ENCODE measurements at places on chromosomes 16 and 17.

DNA sequence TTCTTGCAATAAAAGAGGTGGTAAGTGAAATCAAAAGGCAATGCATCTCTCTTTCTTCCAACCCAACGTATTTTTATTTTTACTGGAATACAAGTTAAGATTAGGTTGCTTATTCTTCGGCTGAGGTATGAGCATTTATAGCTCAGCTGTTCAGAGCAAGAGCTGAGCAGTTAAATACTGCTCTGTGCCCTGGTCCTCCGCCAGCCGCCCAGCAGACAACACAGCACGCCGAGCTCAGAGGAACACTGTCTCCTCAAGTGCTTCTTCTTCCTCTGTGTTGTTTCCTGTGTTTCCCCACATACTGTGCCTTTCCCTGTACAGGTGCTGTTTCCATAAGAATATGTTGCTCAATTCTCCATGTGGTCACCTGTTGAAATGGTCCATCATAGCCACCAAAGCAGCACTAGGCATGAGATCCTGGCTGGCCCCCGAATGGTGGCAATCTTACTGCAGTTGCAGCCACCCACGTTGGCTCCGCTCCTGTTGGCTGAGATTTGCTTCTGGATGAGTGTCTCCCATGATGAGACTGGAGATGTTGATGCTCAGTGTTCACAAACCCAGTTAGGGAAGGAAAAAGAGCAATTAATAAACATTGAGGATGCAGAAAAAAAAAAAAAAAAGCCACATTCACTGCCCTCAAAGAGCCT is 515.3 kb downstream of the GRIN2A start:
- DNase-seq: no peak
- H3K4me1 ChIP-seq: peaks cover 11% of the 10 kb centered on the region
- H3K36me3 ChIP-seq: no peaks in the 10 kb centered on the region
- peaks cover 17% of the 10 kb centered on the region for H3K27me3 ChIP-seq

GRCh38 chr16:75262104-75262799 is 10.8 kb upstream of the BCAR1 start:
- no peaks in the 10 kb centered on the region for H3K36me3 ChIP-seq
- no peak for DNase-seq
- peaks cover 70% of the 10 kb centered on the region for H3K4me1 ChIP-seq
- peak overlapping the region; percentile 88 for H3K27ac ChIP-seq

- no peaks in the 10 kb centered on the region for H3K36me3 ChIP-seq
- peaks cover 25% of the 10 kb centered on the region for H3K27me3 ChIP-seq
- H3K4me3 ChIP-seq: no peak overlapping the region
- H3K4me1 ChIP-seq: peaks cover 27% of the 10 kb centered on the region
- DNase-seq: no peak
Measured at GRCh38 chr17:8806253-8806925, 7.2 kb upstream of the MFSD6L start.

- H3K4me3 ChIP-seq: no peak overlapping the region
- H3K36me3 ChIP-seq: no peaks in the 10 kb centered on the region
- peaks cover 12% of the 10 kb centered on the region for H3K27me3 ChIP-seq
- DNase-seq: no peak
- H3K27ac ChIP-seq: no peak overlapping the region
Measured at GRCh38 chr16:76946879-76947278, 244.1 kb upstream of the MON1B start.

DNA sequence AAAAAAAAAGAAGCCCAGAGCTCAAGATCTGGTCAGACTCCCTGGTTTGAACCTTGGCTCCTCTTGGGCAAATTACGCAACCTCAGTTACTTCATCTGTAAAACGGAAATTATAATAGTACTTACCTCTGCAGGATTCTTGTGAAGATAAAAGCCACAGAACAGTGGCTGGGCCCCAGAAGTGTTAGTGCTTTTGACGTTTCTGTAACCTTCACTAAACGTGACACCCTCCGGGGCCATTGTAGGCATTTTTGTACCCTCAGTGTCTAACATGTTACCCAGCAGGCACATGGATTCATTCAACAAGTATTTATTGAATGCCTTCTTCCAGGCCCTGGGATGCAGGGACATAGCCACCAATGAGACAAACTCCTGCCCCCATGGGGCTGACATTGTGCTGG is 58.0 kb downstream of the PITPNC1 start:
- H3K27ac ChIP-seq: no peak overlapping the region
- no peak for DNase-seq
- H3K4me1 ChIP-seq: peaks cover 7% of the 10 kb centered on the region
- H3K27me3 ChIP-seq: peaks cover 3% of the 10 kb centered on the region

GRCh38 chr16:68264128-68265077 is at the start of gene SLC7A6:
TSS of gene SLC7A6 (plus strand) at chr16:68264526. CDS start at chr16:68274727, 10,201 bp downstream.
- DNase-seq: peak; percentile 89
- H3K4me1 ChIP-seq: peaks cover 53% of the 10 kb centered on the region
- H3K36me3 ChIP-seq: no peaks in the 10 kb centered on the region

- no peaks in the 10 kb centered on the region for H3K27me3 ChIP-seq
- peaks cover 8% of the 10 kb centered on the region for H3K36me3 ChIP-seq
- peaks cover 3% of the 10 kb centered on the region for H3K4me1 ChIP-seq
- DNase-seq: no peak
- peak overlapping the region; percentile 87 for H3K4me3 ChIP-seq
Measured at GRCh38 chr16:787321-787966, 737 bp downstream of the RPUSD1 start.

- no peaks in the 10 kb centered on the region for H3K27me3 ChIP-seq
- H3K4me1 ChIP-seq: peaks cover 29% of the 10 kb centered on the region
- H3K4me3 ChIP-seq: no peak overlapping the region
Measured at GRCh38 chr17:4341616-4341977, 24.9 kb downstream of the UBE2G1 start.

GRCh38 chr17:76789235-76789788 is 51.4 kb downstream of the MFSD11 start:
- peaks cover 34% of the 10 kb centered on the region for H3K4me1 ChIP-seq
- peaks cover 2% of the 10 kb centered on the region for H3K27me3 ChIP-seq

- peaks cover 60% of the 10 kb centered on the region for H3K4me1 ChIP-seq
- H3K27ac ChIP-seq: peak overlapping the region; percentile 20
- peaks cover 9% of the 10 kb centered on the region for H3K36me3 ChIP-seq
- H3K27me3 ChIP-seq: peaks cover 7% of the 10 kb centered on the region
- no peak for DNase-seq
- no peak overlapping the region for H3K4me3 ChIP-seq
Measured at GRCh38 chr16:78306361-78306760, 206.9 kb downstream of the WWOX start.

DNA sequence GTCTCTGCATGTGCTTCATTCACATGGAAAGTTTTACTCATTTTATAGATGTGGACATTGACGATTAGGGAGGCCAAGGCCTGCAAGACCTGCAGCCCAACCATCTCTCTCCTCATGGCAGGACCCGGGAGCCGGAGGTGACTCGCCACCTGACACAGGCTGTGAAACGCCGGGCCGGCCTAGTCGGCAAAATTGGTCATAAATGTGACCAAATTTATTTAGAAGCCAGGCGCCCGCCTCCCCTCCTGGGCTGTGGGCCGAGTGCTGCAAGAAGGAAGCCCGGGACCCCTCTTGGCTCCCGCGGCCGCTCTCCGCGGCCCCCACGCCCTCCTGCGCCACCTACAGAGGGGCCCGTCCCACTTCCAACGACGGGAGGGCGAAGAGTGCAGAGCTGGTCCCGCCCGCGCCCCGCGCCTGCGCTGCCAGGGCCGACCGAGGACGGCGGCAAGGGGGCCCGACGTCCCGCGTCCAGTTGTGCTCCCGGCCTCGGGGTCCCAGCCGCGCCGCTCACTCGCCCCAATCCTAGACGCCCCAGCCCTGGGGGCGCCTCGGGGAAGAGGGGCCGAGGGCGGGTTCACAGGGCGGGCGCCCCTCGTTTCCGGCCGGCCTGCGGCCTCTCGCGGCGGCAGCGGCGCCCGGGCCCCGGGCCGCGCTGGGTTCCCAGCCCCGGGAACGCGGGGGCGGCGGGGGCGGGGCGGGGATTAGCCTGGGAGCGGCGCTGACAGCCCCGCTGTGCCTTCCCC is 47.5 kb downstream of the WNT3 start:
- H3K27me3 ChIP-seq: peaks cover 39% of the 10 kb centered on the region
- H3K4me3 ChIP-seq: peak overlapping the region; percentile 78
- peaks cover 14% of the 10 kb centered on the region for H3K36me3 ChIP-seq
- H3K4me1 ChIP-seq: peaks cover 12% of the 10 kb centered on the region

GRCh38 chr16:63512910-63513309 is 1476.7 kb upstream of the CDH8 start:
- no peak overlapping the region for H3K27ac ChIP-seq
- H3K36me3 ChIP-seq: no peaks in the 10 kb centered on the region
- H3K4me3 ChIP-seq: no peak overlapping the region
- no peaks in the 10 kb centered on the region for H3K27me3 ChIP-seq

DNA sequence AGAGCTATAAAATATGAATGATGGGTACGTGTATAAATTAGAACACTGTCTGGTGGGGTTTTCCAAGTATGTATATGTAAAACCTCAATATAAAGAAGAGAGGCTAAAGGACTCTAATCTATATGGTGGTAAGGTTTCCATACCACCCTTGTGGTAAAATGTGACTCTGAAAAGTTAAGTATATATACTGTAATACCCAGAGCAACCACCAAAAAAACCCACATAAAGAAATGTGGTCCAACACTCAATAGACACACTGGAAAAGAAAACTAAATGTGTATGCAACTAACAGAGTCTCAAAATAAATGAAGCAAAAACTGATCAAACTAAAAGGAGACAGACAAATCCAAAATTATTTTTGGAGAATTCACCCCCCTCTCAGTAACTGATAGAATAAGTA is 72.2 kb downstream of the XPO6 start:
- H3K4me1 ChIP-seq: peaks cover 15% of the 10 kb centered on the region
- peaks cover 47% of the 10 kb centered on the region for H3K36me3 ChIP-seq
- no peak overlapping the region for H3K4me3 ChIP-seq
- no peak for DNase-seq
- peaks cover 2% of the 10 kb centered on the region for H3K27me3 ChIP-seq

DNA sequence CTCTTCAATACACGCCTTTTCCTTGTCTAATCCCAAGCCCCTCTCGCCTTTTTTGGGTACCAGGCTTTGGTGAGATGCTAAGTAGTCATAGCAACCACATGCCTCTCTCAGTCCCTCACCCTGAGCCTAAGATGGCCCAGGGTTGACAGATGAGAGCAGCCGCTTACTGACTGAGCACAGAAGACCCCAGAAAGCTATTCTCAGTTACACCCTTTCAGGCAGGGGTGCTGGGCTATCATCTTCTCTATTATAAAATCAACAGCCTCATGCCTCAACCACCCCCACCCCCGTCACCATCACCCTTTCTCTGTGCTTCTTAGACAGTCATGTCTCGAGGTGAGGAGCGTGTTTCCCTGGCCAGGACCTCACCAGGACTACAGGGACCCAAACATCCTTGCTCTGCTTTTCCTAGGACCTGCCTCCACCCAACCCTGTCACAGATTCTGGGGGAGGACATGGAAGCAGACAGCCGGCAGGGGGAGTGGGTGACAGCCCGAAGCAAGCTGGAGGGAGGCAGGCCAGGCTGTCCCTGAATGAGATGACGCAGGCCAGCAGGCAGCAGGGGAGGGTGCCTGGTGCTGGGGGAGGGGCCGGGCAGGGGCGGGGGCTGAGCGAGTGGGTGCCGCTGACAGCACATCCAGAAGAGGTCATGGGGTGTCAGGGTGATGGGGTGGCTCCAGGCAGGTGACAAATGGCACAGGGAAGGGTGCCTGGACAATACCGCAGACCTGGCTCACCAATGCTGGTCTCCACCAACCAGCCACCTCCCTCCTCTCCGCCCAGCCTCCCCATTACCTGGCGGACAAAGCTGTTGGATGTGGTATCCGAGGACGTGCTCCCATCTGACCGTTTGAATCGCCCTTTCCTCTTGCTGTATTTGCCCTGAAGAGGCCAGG is 3.1 kb downstream of the CACNB1 start:
- H3K27ac ChIP-seq: peak overlapping the region; percentile 67
- peaks cover 63% of the 10 kb centered on the region for H3K4me1 ChIP-seq
- peaks cover 4% of the 10 kb centered on the region for H3K27me3 ChIP-seq
- DNase-seq: peak; percentile 78

- no peaks in the 10 kb centered on the region for H3K36me3 ChIP-seq
- peaks cover 4% of the 10 kb centered on the region for H3K27me3 ChIP-seq
- DNase-seq: no peak
- peaks cover 18% of the 10 kb centered on the region for H3K4me1 ChIP-seq
- no peak overlapping the region for H3K27ac ChIP-seq
Measured at GRCh38 chr16:48503336-48503735, 106.6 kb downstream of the N4BP1 start.

DNA sequence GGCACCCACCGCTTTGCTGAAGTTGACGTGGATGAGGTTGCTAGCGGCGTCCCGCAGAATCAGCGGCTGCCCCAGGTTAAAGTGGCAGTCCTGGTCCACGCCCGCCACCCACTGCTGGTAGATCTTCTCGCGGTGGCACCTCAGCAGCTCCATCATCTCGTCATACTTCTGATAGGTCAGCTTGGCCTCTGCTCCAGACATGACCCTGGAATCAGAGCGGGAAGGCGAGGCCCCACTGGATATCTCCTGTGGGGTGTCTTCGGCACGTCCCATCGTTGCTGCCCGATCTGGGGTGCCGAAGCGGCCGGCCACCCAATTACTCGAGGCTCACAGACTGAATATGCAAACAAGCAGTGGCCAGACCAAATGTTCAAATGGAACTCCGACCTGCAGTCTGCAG is 16.5 kb downstream of the DNAH17 start:
- no peak overlapping the region for H3K27ac ChIP-seq
- no peaks in the 10 kb centered on the region for H3K36me3 ChIP-seq
- peaks cover 28% of the 10 kb centered on the region for H3K27me3 ChIP-seq
- no peak overlapping the region for H3K4me3 ChIP-seq
- no peak for DNase-seq
- no peaks in the 10 kb centered on the region for H3K4me1 ChIP-seq

DNA sequence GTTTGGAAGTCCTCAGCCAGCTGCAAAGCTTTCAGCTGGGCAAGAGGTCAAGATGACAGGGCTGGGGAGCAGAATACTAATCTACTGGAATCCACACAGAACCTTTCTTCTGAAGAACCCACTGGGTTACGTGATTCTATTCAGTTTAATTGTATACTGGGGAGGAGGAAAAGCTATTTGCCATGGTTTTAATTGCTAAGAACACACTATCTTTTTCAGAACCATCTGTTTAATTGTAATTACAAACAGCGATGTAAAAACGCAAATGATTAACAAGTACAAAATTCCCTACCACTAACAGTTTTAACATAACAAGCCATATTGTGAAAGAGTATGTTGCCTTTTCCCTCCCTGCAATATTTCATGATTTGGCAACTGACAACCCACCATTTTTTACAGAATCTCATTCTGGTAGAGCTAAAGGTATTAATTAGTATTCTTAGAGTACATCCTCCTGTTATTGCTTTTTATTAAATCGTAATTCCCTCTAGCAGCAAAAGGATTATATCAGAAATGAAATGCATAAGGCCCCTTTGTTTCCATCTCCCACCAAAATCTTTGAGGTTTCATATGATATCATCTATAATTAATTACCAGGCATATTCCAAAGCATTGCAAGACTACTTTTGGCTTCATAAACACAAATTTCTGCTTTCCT is 12.1 kb downstream of the HYDIN start:
- H3K36me3 ChIP-seq: no peaks in the 10 kb centered on the region
- H3K27ac ChIP-seq: no peak overlapping the region
- no peak overlapping the region for H3K4me3 ChIP-seq
- H3K27me3 ChIP-seq: peaks cover 12% of the 10 kb centered on the region

GRCh38 chr17:1473170-1473569 is 17.1 kb upstream of the CRK start:
- no peak overlapping the region for H3K4me3 ChIP-seq
- peaks cover 12% of the 10 kb centered on the region for H3K36me3 ChIP-seq
- H3K27ac ChIP-seq: no peak overlapping the region
- no peak for DNase-seq

- peak; percentile 71 for DNase-seq
- H3K4me3 ChIP-seq: peak overlapping the region; percentile 98
- peak overlapping the region; percentile 99 for H3K27ac ChIP-seq
- peaks cover 31% of the 10 kb centered on the region for H3K4me1 ChIP-seq
Measured at GRCh38 chr17:16352303-16352666, 984 bp downstream of the CENPV start.

All from nephron progenitor cell (in vitro differentiated cells).